ENCODE measurements at places on chromosomes 6 and 20. TPM values are rescaled to one million over a fixed set of nuclear protein-coding genes. Genes with fewer than 3 reads are reported as not detected.

The TAB2 gene
- 49.2 TPM for total RNA-seq

The SLC13A3 gene
- total RNA-seq: 0.57 TPM

The DEFB128 gene
- total RNA-seq: not detected

The ZNF391 gene
- 0.62 TPM for total RNA-seq

The TDRD6 gene
- 0.86 TPM for total RNA-seq

The PPP1R3G gene
- 7.7 TPM for total RNA-seq

GRCh38 chr6:15243910-15244619 is 1.8 kb upstream of the JARID2 start:
- DNase-seq: peak; percentile 17

DNA sequence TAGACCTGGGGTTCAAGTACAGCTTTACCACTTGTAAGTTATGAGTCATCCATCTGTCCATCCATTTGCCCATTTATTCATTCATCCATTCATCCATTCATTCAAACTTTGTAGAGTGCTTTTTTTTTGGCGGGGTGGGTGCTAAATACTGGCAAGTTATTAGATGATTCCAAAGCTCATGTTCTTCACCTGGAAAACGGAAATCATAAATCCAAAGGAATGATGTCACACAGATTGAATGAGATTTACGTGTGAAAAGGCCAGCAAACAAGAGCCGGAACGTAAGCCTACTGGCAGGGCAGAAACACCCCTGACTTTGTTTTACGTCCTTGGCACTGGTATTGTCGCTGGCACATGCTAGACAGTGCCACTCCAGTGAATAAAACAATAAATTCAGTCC is 480.9 kb upstream of the CHD6 start:
- DNase-seq: no peak

GRCh38 chr20:37547912-37548311 is 20.2 kb upstream of the BLCAP start:
- DNase-seq: no peak

- no peak for DNase-seq
These were observed 42.2 kb upstream of the STXBP5 start for GRCh38 chr6:147161974-147162495.

GRCh38 chr20:33304046-33304445 is 21.0 kb downstream of the BPIFB1 start:
- no peak for DNase-seq

GRCh38 chr20:63709149-63709527 is 1.3 kb downstream of the ZGPAT start:
- no peak for DNase-seq

DNA sequence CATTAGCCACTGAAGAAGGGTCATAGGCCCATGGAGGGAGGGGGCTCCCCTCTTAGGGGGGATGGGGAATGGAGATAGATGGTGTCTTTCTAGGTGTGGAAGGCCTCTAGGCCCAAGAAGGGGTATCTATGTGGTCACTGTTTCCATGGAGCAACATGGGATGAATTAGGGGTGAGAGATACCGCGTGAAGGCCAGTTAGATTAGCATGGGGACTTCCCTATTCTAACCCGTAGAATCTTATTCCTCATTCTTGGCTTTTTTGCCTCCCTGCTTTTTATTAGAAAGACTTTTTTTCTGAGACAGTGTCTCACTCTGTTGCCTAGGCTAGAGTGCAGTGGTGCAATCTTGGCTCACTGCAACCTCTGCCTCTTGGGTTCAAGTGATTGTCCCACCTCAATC is 3.2 kb downstream of the RAB44 start:
- no peak for DNase-seq

DNA sequence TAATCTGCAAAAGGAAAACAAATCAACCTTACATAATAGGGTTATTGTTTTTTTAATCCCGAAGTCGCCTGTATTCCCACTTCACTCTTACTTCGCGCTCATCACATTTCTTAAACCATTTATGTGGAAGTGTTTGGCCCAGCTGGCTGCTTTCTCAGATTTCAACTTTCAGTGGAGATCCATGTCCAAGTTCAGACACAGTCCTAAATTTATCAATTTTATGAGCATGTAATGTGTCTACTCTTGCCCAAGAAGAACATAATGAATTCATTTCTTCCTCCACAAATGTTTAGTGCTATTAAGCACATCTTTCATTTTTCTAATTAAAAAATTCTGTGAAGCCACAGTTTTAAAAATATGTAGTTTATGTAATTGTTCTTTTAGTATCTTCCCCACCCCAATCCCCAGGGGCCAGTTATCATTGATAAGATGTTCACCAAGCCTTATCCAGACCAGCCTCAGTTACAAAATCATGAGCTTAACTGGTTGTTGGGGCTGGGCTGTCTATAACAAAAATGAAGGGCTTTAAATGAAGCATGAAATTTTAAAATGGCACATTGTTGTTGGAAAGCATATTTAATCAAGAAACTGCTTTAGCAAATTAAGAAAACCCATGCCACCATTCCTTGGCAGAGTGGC is 151.7 kb downstream of the UST start:
- DNase-seq: no peak

GRCh38 chr6:62805431-62805830 is 405.8 kb upstream of the FKBP1C start:
- DNase-seq: no peak

Data from cardiac septum (tissue), 1 donor.